ENCODE measurements at places on chromosomes 3 and 15. TPM values are rescaled to one million over a fixed set of nuclear protein-coding genes. Genes with fewer than 3 reads are reported as not detected.

EOGT gene
- 21.7 TPM for polyA plus RNA-seq

ARL6IP5 gene
- 116 TPM for polyA plus RNA-seq

SQOR gene
- polyA plus RNA-seq: 4.3 TPM

TICRR gene
- polyA plus RNA-seq: 7.3 TPM

TMCO5A gene
- not detected for polyA plus RNA-seq

AP4E1 gene
- polyA plus RNA-seq: 9.7 TPM

PROS1 gene
- 29.8 TPM for polyA plus RNA-seq

CCR5 gene
- 0.46 TPM for polyA plus RNA-seq

CLCN2 gene
- polyA plus RNA-seq: 3.2 TPM

NUP210 gene
- 7.7 TPM for polyA plus RNA-seq

LMOD3 gene
- polyA plus RNA-seq: 165 TPM

SPINK8 gene
- not detected for polyA plus RNA-seq

- peak; percentile 36 for DNase-seq
Measured at GRCh38 chr3:141454906-141455602, 31.8 kb upstream of the RASA2 start.

- DNase-seq: peak; percentile 64
Measured at GRCh38 chr15:88127432-88127790, 129.1 kb downstream of the NTRK3 start.

- DNase-seq: no peak
Measured at GRCh38 chr3:11005686-11006256, 13.2 kb downstream of the SLC6A1 start.

DNA sequence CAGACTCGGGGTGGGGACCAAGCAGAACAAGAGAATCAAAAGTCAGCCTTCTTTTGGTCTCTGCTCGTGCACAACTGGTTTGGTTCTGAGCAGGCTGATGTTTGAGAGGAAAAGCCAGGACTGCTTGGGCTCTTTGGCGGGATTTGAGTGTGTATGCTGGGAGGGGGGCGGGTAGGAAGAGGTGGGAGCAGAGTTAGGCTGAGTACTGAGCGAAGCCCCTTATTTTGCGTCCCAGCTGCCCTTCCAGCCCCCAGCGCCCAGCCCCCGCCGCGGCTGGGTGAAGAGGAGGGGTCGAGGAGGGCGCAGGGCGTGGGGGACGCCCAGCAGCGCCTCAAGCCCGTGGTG is 153.5 kb upstream of the GOLIM4 start:
- no peak for DNase-seq

GRCh38 chr15:40333922-40334492 is 6.7 kb downstream of the CCDC9B start:
- DNase-seq: peak; percentile 71

- no peak for DNase-seq
Measured at GRCh38 chr15:34154725-34155204, 52.9 kb downstream of the PGBD4 start.

GRCh38 chr15:74519311-74519710 is 21.7 kb upstream of the ARID3B start:
- no peak for DNase-seq

GRCh38 chr3:44478606-44479094 is 1.2 kb upstream of the ZNF445 start:
- no peak for DNase-seq

DNA sequence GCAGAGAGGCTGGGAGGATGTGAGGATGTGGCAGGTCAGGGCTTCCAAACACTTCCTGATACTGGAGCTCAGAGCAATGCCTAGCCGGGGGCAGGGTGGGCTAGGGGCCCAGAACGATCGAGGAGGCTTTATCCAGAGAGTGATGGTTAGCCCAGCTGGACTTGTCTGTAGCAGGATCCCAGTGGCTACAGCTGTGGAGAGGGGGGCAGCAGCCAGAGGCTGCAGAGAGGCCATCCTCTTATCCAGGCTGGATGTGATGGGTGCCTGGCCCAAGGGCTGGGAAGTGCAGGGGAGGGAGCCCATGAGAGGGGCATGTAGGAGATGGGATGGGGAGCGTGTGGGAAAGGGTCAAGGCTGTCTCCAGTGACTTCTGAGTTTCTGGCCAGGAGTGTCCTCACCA is 4.6 kb downstream of the PARP3 start:
- DNase-seq: no peak

- DNase-seq: no peak
Measured at GRCh38 chr3:9175421-9175820, 74.0 kb downstream of the SRGAP3 start.

DNA sequence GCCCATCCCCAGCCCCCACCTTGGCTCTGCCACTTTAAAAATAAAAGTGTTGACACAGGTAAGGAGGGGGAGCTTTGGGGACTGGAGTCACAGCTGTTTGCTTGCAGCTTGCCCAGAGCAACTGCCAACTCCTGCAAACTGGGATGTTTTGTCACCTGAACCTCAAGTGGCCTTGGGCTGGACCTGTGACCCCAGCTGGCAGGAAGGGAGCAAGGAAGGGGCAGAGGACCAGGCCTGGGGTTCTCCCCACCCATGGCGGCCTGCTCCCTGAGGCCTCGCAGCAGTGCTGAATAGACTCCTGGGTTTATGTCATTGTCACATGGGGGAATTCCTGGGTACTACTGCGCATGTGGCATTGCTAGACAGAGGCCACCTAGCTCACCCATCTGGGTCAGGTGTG is 246.9 kb upstream of the TLE3 start:
- no peak for DNase-seq

- no peak for DNase-seq
Measured at GRCh38 chr15:36265422-36265821, 314.0 kb upstream of the CDIN1 start.

GRCh38 chr3:32620611-32621310 is 50.1 kb upstream of the DYNC1LI1 start:
- DNase-seq: no peak

- no peak for DNase-seq
Measured at GRCh38 chr3:183946037-183946436, 61.4 kb upstream of the PARL start.

GRCh38 chr3:141680620-141681389 is 57.3 kb upstream of the RNF7 start:
- DNase-seq: peak; percentile 36

DNA sequence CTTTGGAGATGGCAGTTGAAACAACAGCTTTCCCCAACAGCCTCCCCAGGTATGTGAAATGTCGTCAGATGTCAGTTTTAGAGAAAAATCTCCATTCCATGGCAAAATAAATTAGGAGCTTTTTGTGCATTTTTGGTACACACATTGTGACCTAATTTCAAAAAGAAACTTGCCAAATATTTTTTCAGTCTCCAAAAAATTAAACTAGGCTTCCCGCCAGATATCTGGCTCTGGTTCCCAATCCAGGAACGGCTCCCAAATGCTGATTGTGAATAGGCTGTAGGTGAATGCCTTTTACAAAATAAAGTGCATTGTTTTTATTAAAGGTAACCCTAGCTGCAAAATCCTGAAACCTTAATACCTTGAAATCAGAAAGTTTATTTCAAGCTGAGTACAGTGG is 10.9 kb downstream of the KCNAB1 start:
- peak; percentile 59 for DNase-seq

- DNase-seq: peak; percentile 55
Measured at GRCh38 chr3:43379343-43379742, 93.0 kb downstream of the SNRK start.

GRCh38 chr3:111972891-111973290 is 5.9 kb upstream of the ABHD10 start:
- DNase-seq: no peak

DNA sequence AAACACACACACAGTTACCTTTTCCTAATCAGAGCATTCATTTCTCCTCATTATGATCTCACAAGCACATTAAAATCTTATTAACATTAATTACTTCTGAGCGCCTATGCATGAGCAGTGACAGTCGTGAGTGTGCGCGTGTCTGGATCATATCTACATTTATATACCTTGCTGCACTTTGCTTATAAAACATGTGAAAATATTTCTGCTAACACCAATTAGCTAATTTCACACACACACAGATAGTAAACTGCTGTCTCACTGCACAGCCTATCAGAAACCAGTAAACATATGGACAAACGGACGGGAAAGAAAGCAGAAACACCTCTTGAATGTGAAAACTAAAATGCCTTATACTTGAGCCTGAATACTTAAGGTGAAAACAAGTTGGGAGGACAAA is 64.8 kb downstream of the ZBTB20 start:
- no peak for DNase-seq

- no peak for DNase-seq
Measured at GRCh38 chr3:155370198-155370597, 76.7 kb upstream of the STRIT1 start.

GRCh38 chr3:60309539-60310268 is 941.5 kb downstream of the FHIT start:
- no peak for DNase-seq
